Urinary bladder (tissue), 4 donors: ENCODE measurements at places on chromosomes 13 and 19. TPM values are rescaled to one million over a fixed set of nuclear protein-coding genes. Genes with fewer than 3 reads are reported as not detected.
A peak's percentile ranks its signal among the peaks of the same experiment; 100 is the strongest.

Gene ADGRE2
- total RNA-seq = 0.90 TPM

Gene SELENOW
- 186 TPM for total RNA-seq

Gene KIR2DL3
- total RNA-seq = not detected

Gene WDR62
- 2.3 TPM for total RNA-seq

Gene WDR87
- total RNA-seq = not detected

Gene ZNF568
- total RNA-seq = 28.4 TPM

Gene PSG7
- not detected for total RNA-seq

Gene CBY2
- total RNA-seq = 0.21 TPM

Gene CPAMD8
- total RNA-seq = 11.3 TPM

DNA sequence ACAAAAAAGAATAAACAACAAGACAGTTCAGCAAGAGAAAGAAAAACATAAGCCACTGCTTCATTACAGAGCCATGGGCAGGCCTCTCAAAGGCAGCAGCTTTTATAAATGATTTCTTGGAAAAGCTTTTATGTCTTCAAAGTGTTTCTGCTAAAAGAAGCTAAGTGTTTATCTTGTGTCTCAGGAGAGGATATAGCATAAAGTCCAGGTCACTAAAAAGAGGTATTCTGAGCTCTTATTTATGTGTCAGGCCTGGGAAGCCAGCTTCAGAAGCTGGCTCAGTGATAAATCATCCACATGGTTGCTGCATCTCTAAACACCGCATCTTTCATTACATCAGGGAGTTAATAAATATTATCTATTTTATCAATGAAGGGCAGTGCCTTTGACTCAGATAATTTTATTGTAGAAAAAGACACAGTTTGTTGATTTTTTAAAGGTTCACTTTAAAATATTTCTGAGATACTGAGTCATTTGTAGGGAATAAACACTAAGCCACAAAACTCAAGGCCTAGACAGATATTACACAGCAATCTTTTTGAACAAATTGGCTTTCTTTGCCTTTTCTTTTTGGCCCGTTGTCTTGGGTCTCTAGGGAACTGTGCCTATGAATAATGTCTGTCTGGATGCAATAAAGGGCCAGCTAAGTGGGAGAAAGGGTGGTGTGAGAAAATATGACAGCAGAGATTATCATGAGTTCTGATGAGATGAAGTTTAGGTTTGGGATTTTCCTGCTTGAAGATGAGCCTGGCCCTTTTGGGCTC, 1086.6 kb downstream of the UQCRFS1 start:
- no peak for DNase-seq

- DNase-seq = no peak
These were observed 77.3 kb upstream of the UBAC2 start for GRCh38 chr13:99123101-99124045.

- no peak for DNase-seq
These were observed 1210.1 kb downstream of the DIAPH3 start for GRCh38 chr13:58953638-58954037.

- DNase-seq = no peak
These were observed 15.2 kb downstream of the PLEKHF1 start for GRCh38 chr19:29680447-29680846.

- no peak for DNase-seq
These were observed 41.3 kb upstream of the IGFL4 start for GRCh38 chr19:46081928-46082727.

GRCh38 chr19:58196901-58197616, 14.2 kb downstream of the ZNF274 start:
- DNase-seq = no peak

DNA sequence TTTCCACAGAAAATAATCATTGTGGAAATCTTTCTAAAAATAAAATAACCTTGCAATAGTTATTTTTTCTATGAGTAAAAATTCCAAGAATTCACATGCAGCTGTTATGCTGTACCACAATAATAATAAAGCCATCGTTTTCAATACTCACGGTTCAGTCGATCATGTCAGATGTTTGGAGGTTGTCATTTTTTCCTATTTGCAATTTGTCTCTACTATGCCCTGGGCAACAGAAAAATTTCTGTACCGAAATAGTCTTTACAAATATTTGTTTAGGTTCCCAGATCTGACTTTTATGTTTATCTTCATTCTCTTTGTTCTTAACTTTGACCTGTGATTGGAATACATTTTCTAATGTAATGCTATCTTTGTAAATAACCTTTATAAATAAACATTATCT, 79.7 kb downstream of the ESD start:
- no peak for DNase-seq

DNA sequence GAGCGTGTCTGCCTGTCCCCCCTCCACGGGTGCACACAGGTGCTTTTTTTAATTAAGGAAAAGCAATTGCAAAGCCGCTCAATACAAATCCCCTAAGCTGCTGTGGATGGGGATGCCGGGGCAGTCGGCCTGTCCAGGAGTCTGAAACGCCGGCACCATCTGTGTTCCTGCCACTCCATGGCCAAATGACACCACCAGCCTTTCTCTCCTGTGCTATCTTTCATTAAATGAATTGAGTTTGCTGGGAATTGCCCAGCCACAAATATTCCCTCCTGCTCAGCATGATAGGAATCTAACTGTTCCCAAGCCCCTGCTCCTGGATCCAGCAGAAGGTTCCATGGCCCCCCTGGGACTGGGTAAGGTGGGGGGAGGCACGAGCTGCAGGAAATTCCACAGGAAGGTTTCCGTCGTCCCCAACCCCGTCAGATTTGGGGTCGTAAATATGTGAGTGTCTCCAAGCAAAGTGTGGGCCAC, 139.2 kb downstream of the KDM4B start:
- DNase-seq = no peak

DNA sequence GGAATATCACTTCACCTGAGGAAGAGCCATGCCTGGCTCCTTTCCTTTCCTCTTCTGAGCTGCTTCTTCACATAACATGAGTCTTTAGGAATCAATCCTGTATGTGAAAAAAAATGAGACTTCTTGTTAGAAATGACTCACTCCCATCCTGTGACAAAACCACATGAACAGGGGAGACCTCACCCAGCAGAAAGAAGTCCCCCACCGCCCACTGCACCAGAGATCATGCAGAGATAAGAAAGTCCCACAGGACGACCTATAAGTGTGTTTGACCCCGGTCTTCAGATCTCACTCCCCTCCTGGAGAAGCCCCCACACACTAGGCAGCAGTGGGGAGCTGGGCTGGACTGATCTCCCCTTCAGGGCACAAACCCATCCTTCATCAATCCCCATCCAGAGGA, 7.8 kb downstream of the ZNF600 start:
- no peak for DNase-seq

DNA sequence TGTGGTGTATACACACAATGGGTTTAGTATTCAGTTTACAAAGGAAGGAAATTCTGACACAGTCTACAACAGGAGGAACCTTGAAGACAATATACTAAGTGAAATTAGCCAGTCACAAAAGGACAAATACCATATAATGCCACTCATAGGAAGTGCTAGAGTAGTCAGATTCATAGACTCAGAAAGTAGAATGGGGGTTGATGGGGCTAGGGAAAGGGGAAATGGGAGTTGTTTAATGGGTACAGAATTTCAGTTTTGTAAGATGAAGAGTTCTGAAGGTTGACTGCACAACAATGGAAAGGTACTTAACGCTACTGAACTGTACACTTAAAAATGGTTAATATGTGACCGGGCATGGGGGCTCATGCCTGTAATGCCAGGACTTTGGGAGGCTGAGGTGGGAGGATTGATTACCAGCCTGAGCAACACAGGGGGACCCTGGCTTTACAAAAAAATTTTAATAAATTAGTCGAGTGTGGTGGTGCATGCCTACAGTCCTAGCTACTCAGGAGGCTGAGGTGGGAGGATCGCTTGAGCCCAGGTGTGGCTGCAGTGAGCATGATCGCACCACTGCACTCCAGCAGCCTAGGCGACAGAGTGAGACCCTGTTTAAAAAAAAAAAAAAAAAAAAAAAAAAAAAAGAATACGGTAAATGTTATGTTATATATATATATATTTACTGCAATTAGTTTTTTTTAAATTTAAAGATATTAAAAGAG, 45.0 kb downstream of the SLC15A1 start:
- DNase-seq = no peak

GRCh38 chr13:29810145-29810742, 40.2 kb downstream of the UBL3 start:
- DNase-seq = no peak

- DNase-seq = no peak
These were observed 420.4 kb downstream of the EFNB2 start for GRCh38 chr13:106115081-106115480.

DNA sequence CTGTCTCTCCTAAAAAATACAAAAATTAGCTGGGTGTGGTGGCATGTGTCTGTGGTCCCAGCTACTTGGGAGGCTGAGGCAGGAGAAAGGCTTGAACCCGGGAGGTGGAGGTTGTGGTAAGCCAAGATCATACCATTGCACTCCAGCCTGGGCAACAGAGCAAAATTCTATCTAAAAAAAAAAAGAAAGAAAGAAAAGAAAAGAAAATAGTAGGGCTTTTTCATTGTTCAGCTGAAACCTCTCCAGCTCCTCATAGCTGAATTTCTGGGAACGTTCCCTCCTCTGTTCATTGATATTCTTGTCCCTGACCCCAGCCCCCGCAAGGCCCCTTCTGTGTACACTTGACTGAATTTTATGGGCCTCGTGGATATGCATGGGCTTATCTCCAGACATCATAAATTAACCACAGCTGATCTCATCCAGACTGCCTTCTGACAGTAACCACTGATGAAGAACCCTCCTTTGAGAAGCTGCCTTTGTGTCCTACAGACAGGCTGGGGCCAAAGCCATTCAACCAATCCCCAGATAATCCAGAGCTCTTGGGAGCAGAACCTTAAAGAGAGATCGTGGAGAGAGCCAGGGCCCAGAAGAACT, at the start of gene ELSPBP1:
Gene ELSPBP1 (plus strand): TSS at position 424 of the 594 bp plus-strand sequence. CDS start 14,036 bp downstream, outside the sequence.
- peak; percentile 59 for DNase-seq

DNA sequence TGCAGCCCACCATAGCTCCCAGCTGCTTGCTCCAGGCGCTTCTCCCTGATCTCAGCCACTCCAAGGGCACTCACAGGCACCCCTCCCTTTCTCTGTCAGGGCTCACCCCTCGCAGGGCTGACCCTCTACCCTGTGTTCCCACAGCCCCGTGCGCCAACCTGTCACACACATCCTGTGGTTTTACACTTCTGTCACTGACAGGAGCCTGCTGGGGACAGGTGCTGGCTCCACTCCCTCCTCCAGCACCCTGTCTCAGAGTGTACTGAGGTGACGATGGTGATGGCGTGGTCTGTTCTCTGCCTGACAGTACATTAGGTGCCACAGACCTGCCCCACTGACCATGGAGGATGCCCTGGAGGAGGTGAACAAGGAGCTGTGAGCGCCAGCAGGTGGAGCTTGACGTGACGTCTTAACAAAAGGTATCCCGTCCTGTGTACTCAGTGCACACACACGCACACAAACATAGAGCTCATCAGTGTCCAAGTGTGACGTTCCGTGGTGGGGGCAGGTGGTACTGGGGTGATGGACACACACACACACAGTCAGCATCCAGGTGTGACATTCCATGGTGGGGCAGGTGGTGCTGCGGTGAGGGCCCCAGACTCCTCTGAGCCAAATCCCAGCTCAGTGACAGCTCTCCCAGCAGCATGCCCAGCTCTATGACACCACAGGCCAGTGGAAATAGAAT, 20.9 kb downstream of the C19orf44 start:
- no peak for DNase-seq

DNA sequence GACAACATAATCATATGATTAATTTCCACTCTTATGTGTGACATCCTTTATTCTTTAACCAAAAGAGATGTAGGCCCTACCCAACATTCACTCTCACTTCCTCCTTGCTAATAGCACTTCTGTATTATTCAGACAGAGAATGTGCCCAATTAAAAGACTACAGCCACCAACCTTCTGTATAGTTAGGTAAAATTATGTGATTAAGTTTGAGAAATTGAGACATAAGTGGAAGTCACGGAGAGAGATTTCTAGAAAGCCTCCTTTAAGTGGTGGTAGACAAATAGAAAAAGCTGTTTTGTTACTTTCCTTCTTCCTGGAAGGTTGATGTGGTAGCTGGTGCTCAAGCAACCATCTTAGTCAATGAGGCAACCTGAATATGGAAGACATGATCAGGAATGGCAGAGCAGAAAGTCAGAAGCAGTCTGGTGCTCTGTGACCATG, 14.8 kb downstream of the EPSTI1 start:
- DNase-seq = no peak

GRCh38 chr19:1481224-1481892, 2.3 kb upstream of the C19orf25 start:
- DNase-seq = no peak

DNA sequence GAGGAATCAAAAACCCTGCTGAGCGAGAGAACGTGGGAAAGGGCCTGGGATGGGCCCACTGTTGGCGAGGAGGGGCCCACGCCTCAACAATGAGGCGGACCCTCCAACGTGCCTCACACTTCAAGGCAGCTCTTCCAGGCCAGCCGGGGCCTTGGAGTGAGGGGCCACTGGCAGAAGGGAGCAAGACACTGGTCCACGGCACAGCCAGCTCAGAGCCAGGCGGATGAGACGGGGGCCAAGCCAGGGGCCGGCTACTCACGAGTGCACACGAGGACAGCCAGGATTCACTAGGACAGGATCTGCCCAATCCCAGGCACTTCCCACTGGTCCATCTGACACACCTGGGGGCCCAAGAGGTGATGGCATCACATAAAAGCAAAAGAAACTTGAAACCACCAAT, 20.5 kb downstream of the ELL start:
- no peak for DNase-seq

GRCh38 chr13:34161931-34162543, 344.1 kb downstream of the RFC3 start:
- DNase-seq = no peak

DNA sequence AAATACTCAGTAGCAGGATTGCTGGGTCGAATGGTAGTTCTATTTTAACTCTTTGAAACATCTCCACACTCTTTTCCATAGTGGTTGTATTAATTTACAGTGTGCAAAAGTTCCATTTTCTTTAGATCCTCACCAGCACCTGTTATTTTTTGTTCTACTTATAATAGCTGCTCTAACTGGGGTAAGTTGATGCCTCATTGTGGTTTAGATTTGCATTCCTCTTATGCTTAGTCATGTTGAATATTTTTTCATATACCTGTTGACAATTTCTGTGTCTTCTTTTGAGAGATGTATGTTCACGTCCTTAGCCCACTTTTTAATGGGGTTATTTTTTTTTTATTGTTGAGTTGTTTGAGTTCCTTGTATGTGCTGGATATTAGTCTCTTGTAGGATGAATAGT, 144.6 kb downstream of the NBEA start:
- no peak for DNase-seq

DNA sequence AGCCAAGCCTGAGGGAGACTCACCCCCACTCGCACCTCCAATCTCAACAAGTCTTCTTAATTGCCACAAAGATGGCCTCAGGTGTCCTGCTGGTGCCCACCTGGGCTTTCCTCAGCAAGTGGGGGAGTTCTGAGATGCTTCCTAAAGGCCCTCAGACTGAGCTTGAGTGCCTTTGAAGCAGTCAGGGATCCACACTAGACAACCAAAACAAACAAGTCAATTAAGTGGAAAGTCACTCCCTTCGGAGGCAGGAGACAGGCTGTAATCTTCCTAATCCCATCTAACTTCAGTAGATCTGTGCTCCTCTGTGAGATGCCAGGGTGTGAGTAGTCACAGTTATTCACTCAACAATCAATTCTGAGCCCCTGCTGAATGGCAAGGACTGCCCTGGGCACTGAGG, 68.3 kb upstream of the SERP2 start:
- DNase-seq = no peak

- no peak for DNase-seq
These were observed 6.7 kb upstream of the ONECUT3 start for GRCh38 chr19:1746401-1747284.
